ENCODE measurements at places on chromosomes 2 and 18. TPM values are rescaled to one million over a fixed set of nuclear protein-coding genes. Genes with fewer than 3 reads are reported as not detected.

The MBD5 gene
- 52.5 TPM for total RNA-seq

DNA sequence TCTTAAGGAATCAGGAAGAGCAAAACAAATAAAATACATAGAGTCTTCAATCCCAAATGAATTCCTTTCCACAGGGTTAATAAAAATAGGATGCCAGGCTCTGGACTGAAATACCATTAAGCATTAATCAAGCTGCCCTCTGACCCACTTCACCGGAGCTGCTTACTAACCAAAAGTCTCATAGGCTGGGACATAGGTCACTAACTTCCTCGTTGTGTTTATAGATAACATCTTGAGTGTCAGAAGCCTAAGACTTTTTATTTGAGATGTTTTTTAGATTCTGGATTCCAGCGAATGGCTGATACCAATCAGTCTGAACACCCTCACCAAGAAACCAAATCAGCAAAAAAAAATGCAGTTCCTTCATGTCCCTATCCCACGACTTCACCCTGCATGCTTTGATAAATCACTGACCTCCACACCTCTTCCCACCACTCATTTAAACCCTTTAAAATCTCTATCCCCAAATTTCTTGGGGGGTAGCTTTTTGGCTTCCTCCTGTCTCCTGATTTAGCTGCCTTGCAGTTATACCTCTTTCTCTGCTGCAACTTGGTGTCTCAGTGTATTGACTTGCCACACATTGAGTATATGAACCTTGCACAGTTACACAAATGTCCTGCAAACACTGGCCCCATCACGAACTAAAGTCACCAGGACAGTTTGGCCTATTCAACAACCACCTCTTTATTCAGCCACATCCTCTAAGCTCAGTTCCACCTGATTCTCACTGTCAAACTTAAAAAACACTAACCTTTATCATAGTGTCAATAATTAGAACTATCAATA lies 399.3 kb downstream of the METTL4 start:
- DNase-seq = no peak

DNA sequence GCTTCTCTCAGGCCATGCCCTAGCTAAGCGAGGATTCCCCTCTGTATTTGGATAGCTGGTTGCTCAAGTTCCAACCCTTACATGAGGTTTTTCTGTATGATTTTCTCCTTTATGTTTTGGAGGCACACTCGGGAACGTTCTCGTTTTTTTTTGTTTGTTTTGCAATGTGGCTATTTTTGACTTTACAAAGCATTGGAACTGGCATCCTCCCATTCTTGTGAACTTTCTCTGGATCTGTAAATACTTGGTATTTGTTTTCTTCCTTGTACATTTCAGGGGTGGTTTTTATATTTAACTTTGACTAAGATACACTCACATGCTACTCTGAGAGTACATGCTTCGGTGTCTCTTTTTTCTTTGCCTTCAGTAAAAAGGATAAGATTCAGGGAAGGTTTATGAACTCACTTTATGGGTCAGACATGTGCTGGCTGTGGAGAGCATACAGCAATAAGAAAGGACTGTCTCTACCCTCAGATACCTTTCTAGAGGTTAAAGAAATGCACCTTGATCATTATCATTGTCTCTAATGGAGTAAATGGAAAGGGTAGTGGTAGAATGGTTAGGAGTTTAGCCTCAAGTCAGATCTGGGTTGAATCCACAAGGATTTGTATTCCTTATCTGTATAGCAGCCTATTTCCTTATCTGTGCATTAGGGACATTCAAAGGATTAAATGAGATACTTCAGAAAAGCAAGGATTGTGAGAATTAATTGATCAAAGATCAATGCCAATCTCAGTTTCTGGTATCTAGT lies 61.9 kb downstream of the MEIS1 start:
- DNase-seq = no peak

GRCh38 chr2:219727771-219728429 lies 100.5 kb downstream of the SLC4A3 start:
- DNase-seq = no peak

DNA sequence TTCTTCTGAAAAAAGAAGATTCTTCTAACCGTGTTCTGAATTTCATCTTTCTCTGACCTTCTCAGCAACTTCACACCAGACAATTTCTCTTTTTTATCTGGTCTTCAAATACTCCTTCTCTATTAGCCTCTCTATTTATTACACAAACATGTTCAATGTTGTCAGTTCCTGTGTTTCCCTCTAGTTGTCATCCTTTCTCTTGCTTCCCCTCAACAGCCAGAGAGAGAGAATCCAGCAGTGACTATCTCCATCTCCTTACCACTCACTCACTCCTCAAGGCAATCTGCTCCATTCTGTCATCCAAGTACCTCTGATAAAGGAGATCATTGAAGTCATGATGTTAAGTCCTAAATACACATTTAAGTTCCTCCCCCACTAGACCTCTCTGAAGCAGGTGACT lies 491.9 kb upstream of the CHAC2 start:
- no peak for DNase-seq

The IL18R1 gene
- 9.5 TPM for total RNA-seq

- no peak for DNase-seq
Measured at GRCh38 chr2:106038601-106039375, 155.3 kb downstream of the UXS1 start.

- no peak for DNase-seq
Measured at GRCh38 chr2:120709608-120710041, 26.0 kb upstream of the GLI2 start.

GRCh38 chr18:75253784-75254183 lies 43.2 kb downstream of the TSHZ1 start:
- no peak for DNase-seq

The FAM161A gene
- 5.4 TPM for total RNA-seq

GRCh38 chr18:48949606-48950535 lies 894 bp downstream of the SMAD7 start:
- peak; percentile 48 for DNase-seq

GRCh38 chr18:73724958-73725357 lies 422.7 kb downstream of the FBXO15 start:
- no peak for DNase-seq

- no peak for DNase-seq
Measured at GRCh38 chr2:33335516-33335915, 140.9 kb upstream of the RASGRP3 start.

DNA sequence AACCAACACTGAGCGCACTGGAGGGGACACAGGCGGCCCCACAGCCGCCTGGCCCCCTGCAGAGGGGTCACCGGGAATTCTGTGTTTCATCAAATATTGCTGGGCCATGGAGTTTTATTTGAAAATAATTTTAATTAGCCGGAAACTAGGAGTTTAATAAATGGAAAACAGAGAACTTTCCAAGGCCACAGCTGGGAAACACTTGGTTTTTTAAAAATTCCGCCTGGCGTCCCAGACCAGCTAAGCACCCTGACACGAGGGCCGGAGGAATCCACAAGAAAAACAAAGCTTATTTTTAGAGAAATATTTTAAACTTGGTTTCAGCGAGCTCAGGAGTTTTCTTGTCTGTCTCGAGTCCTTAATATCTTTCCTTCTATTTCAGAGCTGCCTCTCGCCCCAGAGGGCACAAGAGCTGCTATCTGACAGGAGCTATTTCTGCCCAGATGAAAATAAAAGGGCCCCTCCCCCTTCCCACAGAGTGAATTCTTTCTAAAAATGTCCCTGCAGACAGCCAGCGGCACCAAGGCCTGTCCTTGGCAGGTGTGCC lies 8.2 kb downstream of the ZFP36L2 start:
- DNase-seq = no peak

The LDLRAD4 gene
- 51.9 TPM for total RNA-seq

GRCh38 chr2:200596774-200597570 lies 11.2 kb downstream of the AOX1 start:
- no peak for DNase-seq

- no peak for DNase-seq
Measured at GRCh38 chr2:169360984-169361705, 1.2 kb downstream of the LRP2 start.

- peak; percentile 92 for DNase-seq
Measured at GRCh38 chr2:240566203-240567136, 1.8 kb upstream of the RNPEPL1 start.

DNA sequence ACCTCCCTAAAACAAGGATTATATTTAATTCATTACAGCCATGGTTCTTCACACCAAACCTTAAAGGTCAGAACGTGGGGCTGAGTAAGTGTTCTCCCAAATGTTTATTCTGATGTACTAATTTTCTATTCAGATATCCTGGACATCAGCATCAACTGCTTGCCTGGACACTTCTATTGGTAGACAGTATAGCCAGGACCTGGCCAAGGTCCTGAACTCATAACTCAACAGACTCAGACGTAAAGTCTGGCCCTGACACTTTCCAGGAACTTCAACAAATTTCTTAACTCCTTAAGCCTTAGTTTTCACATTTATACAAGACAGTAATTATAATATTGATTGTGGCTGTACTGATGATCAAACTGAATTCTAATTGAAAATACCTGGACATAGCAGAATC lies 89.1 kb downstream of the AKAIN1 start:
- no peak for DNase-seq

DNA sequence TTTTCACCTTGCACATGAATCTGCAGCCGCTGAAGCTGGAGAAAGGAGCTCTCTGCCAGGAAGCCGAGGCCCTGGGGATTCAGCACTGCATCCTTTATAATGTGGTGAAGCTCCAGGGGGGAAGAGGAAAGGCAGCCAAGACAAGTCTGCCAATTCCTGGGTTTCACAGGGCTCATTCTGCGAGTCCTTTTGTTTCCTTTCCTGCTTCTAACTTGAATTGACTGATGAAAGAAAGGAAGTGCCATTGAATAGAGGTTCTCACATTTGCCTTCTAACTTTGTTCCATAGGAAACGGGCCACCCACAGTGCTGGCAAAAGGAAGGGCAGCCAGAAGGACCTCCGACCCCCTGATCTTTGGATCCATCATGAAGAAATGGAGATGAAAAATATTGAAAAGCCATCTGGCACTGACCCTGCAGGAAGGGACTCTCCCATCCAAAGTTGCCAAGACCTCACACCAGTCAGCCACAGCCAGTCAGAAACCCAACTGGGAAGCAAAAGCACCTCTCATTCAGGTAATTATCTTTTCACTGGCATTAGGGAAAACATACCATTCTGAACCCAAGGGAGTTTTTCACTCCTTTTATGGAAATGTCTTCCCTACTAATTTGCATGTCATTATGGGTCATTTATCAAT lies 765.4 kb downstream of the MBD2 start:
- no peak for DNase-seq

DNA sequence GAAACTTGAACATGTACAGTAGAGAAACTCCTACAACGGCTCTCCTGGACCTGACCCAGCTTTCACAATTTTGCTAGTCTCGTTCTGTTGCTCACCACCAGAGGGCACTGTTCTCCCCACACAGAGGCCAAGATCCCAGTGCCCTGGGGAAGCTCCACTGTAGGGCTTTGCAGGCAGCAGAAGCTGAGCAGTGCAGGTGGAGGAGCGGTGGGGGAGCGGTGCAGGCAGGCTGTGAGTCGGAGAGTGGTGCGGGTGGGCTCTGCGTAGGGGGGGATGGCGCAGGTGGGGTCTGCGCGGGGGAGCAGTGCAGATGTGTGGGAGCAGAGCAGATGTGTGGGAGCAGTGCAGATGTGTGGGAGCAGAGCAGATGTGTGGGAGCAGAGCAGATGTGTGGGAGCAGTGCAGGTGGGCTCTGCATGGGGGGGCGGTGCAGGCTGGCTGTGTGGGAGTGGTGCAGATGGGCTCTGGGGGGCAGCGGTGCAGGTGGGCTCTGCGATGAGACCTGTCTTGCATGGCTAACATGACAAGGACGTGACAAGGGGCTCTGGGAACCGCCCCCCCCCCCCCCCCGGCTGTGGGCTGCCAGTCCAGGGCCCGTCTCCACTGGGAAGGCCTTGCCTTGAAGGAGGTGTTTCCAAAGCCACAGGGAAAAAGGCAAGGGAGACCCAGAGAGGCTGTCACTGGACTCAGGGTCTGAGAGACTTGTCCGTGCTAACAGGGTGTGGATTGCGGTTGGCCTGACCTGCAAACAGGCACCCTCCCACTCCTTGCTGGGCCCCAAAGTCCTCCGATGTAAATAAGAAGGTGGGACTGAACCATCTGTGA lies 7.3 kb downstream of the CYS1 start:
- DNase-seq = peak; percentile 77

GRCh38 chr2:45483997-45484396 lies 127.1 kb downstream of the SRBD1 start:
- DNase-seq = no peak
